CD4-positive, alpha-beta T cell treated with Interleukin-2 at 100 ng/mL for 4 hours (primary cell): ENCODE measurements at places on chromosomes 2 and 18.

DNA sequence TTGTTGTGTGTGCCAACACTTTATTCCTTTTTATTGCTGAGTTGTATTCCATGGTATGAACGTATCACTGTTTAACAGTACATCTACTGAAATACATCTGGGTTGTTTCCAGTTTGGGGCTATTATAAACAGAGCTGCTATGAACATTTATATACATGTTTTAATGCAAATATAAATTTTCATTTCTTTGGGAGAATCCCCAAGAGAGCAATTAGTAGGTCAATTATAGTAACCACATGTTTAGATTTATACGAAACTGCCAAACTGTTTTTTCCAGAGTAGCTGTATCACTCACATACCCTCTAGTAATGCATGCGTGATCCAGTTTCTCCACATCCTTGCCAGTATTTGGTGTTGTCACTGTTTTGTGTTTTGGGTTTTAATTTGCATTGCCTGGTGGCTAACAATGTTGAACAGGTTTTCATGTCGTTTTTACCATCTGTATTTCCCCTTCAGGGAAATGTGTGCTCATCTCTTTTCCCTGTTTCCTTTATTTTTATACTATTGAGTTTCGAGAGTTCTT lies 81.0 kb downstream of the TMEM131 start:
- DNase-seq = no peak

DNA sequence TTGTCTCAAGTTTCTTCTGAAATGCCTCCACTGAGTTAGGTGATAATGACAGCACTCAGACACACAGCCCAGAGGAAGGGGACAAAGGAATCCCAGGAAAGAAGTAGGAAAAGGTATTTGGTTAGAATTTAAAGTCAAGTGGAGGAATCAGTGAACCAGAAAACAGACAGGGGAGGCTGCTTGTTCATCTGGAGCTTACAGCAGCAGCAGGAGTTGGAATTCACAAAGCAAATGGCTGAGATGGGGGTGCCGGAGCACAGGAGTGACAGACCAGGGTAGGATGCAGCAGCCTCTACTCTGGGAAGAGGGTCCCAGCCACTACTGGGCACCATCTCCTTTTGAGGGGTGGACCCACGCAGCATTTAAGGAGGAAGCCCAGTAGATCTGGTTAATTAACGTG lies 104.8 kb downstream of the ST6GAL2 start:
- no peak for DNase-seq

DNA sequence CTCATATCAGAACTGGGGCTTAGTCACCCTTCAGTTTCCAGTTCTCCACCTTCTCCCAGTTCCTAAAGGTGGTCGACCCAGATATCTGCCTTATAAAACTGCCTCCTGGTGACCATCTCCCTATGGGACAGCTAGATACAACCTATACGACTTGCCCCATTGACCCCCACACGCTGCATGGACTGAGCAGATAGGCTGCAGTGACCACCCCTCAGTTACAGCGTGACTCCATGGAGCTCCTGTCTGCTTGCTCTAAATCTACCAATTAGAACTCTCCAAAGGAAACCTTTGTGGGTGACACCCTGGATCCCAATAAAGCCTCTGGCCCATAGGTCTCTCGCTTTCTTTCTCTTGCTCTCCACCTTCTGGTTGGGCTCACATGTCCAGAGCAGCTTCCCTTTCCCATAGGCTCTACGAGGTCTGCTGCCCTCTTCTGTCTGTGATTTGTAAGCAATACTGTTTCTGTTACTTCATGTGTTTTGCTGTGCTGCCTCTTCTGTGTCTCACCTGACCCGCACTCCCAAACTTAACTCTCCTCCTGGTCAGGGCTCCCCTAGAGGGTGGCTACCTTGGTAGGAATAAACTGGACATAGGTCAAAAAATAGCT lies 971.3 kb upstream of the FAM98A start:
- no peak for DNase-seq

GRCh38 chr18:48800876-48801727 lies 149.7 kb downstream of the SMAD7 start:
- DNase-seq = no peak

- no peak for DNase-seq
These were observed 17.5 kb downstream of the TGOLN2 start for GRCh38 chr2:85310330-85310729.

DNA sequence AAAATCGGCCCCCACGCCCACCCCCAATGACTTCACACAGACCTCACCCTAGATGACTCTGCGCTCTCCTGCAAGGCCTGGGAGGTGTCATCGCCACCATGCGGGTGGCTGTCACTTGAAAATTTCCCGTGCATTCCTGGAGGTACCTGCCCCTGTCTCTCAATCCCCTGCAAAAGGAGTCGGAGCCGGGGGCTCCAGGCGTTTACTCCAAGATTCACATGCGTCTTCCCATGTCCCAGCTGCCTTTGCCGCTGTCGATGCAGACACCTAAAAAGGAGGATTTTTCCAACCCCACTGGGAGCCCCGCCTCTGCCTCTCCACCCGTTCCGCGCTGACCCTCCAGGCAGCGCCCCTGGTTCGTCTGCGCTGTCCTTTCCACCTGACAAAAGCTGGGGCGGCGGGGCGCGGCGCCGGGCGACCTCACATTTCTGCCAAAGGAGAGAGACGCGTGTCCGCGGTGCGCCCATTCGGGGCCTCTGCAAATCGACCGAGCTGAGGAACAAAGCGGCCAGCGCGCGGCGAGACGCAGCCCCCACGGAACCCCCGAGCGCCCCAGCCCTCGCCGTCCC lies 667 bp downstream of the REEP1 start:
- no peak for DNase-seq

GRCh38 chr18:67359873-67360838 lies 156.4 kb downstream of the DSEL start:
- DNase-seq = peak; percentile 47

DNA sequence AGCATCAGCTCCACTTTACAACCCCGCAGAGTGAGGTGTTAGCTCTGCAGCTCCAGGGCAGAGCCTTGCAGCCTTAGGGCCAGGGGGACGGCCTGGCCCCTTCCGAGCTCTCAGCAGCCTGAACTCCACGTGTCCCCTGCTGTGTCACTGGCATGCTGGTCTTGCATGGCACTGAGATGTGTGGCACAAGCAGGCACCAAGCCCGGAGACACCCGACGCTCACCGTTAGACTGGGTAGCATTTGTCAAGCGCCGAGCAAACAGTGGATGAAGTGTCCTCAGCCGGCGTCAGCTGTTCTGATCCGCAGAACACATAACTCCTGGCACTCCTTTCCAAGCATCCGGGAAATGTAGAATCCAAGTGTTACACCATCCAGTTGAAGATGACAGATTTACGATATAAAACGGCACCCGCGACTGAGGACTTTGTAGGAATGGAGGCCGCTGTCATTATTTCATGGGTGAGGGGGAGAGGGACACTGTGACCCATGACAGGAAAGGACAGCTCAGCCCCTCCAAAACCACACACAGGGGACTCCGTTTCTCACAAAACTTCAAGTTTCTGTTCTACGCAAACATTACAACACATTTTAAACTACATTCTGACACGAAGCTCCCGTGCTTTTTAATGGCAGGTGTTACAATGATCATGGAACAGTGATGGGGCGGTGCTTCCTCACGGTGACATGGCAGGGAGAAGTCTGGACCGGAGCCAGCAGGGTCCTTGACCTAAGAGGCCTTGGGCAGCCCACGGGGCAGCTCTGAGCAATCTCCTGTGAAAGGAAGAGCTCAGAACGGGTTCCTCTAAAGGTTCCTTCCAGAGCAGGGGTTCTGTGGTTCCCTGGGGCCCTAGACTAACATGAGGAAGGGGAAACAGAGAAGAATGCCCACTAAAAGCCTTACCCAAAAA lies 89.4 kb downstream of the HDAC4 start:
- DNase-seq = no peak

DNA sequence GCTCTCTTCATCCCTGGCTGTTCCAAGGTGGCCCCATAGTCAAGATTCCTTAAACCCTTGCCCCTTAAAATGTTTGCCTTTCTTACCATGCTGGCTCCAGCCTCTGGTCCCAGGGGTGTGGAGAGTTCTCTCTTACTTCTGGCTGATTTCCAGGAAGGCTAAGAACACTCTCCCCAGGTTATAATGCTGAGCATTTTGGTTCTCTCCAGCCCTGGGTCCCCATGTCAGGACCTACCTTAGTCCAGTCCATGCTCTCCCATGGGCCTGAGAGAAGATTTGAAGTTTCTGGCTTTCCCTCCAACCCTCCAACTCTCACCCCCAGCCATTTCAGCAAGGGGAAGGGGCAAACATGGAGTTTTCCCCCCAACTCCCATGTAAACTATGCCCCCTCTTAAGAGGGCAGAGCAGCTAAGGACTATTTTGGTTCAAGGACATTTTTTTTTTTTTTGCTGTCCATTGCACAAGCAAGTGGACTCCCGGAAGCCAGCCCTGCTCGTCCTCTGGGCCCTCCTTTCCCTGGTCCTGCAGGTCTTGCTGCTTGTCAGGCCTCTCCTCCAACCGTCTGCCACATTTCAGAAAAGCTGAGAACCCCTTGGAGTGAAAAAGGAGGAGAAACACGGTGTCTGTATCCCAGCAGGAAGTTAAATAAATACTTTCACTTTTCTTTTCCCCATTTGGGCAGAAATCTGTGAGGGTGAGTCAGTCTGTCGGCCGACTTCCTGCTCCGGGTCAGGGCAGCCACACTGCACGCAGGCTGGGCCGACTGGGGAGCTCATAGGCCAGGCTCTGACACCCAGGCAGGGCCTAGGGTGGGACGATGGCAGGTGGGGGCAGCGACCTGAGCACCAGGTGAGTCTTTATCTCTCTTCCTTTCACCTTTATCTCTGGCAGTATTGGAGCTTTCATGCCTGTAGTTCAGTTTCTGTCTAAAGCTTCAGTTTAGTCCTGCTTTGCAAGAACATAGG lies at the start of gene SP140L:
Gene SP140L, plus strand, starts transcription at position 741 of the 965 bp plus-strand sequence. Its CDS starts 77 bp downstream, at position 818.
- peak; percentile 84 for DNase-seq

DNA sequence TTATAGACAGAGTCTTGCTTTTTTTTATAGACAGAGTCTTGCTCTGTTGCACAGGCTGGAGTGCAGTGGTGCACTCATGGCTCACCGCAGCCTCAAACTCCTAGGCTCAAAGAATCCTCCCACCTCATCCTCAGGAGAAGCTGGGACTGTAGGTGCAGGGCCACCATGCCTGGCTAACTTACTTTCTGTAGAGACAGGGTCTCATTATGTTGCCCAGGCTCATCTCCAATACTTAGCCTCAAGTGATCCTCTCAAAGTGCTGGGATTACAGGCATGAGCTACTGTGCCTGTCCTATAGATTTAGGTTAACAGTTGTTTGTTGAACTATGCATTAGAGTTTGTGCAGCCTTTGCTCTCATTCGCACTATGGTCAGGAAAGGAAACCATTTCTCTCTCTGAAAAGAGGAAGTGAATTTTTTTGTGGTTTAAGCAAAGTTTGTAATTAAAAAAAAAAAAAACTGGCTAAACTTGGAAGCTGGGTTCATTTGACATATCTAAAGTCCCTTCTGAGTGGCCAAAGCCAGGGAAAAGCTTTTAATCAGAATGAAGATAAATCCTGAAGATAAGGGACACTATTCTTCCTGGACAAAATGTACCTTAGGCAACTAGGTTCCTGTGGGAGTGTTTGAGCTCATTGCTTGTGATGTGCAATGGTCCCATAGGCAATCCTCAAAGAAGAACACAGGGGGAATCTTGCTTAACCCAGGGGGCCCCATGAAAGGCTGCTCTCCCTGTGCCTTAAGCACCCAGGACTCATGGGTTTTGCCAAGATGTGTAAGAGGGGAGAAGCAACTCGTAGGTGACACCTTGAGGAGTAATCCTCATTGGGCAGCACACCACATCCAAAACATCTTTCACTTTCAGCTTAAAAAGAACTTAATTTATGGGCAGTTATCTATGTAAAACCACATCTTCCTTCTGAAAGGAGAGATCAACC lies 201.7 kb downstream of the MREG start:
- no peak for DNase-seq

DNA sequence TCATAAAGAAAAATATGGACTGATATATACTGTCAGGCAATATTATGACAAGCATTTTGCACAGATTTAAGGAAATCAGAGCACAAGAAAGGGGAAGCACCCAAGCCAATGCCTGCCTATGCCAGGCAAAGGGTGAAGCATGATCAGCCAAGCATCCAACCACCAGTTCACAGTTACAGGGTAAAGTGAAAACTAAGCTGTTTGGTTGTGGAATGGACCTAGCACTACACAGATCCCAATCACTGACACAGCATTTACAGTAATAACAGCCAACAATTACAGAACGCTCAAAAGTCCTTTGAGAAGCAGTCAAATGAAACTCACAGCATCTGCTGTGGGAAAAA lies 90.3 kb downstream of the SP3 start:
- DNase-seq = no peak
